ENCODE measurements at places on chromosomes 7 and 10.

GRCh38 chr10:75431180-75432111 is at the start of gene LRMDA:
Gene LRMDA (plus strand): TSS chr10:75431624.
- DNase-seq = peak; percentile 91

- DNase-seq = no peak
These were observed 15.5 kb downstream of the LZTS2 start for GRCh38 chr10:101014966-101015581.

- no peak for DNase-seq
These were observed 232.0 kb downstream of the SDK1 start for GRCh38 chr7:3533040-3533439.

DNA sequence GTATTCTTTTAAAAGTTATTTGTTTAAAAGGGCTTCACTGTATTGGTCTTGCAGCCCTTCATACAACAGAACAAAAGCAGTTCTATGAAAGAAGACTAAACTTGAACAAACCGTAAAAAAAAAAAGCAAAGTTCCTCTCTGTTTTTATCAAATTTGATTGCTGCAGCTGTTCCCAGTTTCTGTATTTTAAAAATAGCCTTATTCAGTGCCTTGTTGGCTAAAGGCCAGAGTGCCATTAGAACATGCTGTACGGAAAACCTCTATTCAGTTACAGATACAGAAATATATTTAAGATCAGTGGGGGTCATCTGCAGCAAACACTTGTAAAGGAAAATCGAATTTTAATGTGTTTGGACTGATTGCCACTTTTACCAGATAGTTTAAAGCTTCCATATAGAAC is 207.8 kb upstream of the ETV1 start:
- DNase-seq = no peak

DNA sequence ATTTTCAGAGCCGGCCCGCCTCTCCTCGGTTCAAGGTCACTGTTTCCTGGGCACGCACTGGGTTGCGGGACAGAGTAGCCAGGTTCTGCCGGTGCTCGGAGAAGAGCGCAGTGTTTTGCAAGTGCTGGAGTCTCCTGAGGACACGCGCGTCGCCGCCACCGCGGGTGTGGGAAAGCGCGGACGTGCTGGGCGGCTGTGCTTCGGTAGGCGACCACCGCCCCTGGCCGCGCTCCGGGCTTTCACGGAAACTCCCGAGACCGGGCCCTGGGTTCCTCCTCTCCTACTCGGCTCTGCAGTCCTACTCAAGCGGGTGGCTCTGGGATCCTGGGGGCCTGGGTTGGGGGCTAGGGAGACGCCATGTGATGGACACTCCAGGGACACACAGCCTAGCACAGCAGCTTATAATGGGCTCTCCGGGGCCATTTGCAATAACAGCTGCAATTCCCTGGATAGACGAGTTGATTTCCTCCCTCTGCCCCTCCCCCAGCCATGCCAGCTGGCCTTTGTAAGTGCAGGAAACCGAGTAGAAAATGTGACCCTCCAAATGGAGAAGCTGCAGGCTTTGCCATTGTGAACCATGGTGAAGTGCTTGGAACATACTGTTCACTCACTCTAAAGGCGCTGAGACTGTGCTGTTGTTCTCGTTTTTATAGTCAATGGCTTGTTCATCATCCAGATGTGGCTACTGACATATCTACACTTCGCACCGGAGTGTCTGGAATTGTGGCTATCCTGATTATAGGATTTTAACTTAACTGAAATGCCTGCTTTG is 2.1 kb downstream of the FRAT1 start:
- DNase-seq = peak; percentile 73

- DNase-seq = no peak
These were observed 101.9 kb downstream of the PODXL start for GRCh38 chr7:131454498-131454897.

- DNase-seq = peak; percentile 88
These were observed 34.1 kb upstream of the NOBOX start for GRCh38 chr7:144437370-144438191.

DNA sequence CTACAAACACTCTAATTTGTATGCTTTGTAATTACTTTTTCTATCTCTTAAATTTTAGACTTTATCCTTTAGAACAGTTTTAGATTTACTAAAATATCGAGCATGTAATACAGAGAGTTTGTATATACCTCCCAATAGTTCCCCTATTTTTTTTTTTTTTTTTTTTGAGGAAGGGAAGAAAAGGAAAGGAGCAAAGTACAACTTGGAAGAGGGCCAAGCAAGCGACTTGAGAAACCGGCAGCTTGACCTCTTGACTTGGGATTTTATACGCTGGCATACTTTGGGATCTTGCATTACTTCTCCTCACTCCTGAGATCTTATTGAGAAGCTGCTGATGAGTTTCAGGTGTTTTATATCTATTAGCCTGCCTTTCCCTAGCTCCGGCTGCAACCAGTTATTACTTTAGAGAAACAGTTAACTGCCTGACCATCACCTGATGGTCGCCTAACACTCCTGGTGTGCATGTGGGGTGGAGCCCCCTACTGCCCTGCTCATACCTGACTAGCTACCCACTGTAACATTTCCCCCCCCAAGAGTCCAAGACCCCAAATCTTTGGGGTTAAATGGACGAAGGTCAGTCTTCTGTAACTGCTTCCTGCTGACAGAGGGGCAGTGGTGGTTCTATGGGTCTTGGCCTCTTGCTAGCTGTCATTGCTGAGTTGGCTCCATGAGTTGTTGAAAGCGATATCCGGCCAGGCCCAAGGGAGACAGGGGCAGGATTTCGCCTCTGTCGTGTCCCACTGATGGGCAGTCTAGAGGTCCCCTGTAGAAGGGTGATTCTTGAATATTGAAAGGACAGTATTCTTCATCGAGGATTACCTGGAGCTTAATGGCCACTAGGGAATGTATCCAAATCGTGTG is 28.5 kb downstream of the MKLN1 start:
- DNase-seq = no peak

DNA sequence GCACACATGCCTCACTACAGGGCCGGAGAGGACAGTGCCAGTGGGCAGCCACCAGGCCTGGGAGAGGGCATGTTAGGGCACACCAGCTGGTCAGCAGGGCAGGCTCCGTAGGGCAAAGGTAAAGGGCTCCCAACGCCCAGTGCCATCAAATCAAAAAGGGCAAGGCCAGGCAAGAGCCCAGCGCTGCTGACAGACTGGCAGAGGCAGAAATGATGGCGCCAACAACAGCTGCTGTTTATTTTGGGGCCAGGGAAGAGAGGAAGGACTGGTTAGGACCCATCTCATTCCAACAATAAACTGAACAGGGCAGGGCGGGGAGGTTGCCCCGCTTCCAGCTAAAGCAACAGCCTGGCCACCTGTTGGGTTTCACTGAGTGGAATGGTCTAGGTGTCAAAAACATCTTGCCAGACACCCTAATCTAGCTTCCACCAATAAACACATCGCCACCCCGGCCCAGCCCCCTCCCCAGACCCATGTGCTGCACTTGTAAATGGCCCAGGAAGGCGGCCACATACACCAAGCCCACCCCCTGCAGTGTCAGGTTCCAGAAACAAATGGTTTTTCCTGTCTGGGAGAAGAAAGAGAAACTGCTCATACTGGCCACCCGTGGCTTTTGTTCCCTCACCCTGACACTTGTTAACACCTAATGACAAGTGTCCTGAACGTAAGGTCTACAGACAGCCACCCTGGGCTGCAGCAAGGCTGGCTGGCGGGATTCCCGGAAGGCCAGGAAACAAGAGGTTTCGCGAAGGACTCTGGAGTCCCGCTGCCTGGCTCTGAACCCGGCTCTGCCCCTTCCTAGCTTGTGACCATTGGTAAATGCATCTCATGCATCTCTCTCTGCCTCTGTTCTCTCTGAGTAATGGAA is 15.3 kb downstream of the SH3PXD2A start:
- DNase-seq = no peak

DNA sequence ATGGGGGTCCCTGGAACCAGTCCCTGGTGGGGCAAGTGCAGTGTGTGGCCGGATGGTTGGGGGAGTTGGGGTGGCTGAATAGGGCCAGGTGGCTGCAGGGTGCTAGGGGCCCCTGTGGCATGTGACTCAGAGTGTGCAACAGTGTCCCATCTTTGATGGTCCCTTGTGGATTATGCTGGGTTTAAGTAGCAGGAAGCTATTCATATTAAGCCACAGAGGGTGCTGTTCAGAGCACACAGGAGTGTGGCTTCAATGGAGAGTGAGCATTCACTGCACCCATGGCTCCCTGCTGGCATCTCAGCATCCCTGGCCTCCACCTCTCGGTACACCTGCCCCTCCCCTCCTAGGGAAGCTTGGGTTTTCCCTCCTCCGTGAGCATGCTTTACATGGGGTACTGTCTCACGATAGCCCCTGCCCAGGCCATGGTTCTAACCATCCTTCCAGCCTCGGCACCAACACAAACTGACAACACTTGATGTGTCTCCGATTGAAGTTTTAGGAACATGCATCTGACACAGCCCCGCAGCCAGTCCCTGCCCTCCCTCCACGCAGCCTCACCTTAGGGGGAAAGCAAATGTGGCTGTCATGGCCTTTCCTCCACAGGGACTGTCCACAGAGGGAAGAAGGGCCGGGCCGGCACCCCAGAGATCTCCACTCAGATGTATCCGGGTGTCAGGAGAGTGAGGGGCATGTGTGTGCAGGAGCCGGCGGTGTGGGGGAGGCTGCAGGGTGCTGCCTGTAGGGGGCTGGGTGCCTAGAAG is 30.4 kb upstream of the PPIF start:
- DNase-seq = peak; percentile 72

- no peak for DNase-seq
These were observed 5.6 kb upstream of the DLG5 start for GRCh38 chr10:77932016-77932715.

DNA sequence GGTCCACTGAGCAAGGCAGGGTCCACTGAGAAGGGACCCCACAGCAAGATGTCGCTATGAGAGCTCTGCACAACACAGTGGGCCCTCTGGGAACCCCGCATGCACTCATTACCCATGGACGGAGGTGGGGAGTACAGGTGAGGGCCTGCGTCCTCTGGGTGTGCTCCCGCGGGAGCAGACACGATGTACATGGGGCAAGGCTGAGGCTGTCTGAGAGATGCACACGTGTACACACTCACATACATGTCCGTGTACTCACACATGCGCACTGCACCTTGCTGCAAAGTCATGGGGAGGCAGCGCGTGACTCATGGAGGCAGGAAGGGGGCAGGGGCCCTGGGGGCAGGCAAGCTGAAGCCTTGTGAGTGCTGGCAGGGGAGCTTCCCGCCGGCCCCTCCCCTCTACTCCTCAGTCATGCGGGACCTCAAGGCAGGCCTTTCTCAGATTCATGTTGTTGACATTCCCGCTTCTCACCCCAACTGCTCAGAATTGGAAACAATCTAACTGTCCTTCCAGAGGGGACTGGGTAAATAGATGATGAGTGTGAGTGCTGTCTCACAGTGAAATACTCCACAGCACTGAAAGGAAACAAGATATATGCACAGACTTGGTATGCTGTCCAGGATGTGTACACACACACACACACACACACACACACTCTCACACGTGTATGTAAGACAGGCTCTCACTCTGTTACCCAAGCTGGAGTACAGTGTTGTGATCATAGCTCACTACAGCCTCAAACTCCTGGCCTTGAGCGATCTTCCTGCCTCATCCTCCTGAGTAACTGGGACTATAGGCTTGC is 40.0 kb downstream of the GOLGA7B start:
- peak; percentile 25 for DNase-seq

- no peak for DNase-seq
These were observed 77.2 kb downstream of the CDCA7L start for GRCh38 chr7:21868576-21868850.

- DNase-seq = no peak
These were observed 6.1 kb downstream of the KCTD7 start for GRCh38 chr7:66634816-66635215.

GRCh38 chr10:3972460-3973301 is 187.7 kb upstream of the KLF6 start:
- no peak for DNase-seq

DNA sequence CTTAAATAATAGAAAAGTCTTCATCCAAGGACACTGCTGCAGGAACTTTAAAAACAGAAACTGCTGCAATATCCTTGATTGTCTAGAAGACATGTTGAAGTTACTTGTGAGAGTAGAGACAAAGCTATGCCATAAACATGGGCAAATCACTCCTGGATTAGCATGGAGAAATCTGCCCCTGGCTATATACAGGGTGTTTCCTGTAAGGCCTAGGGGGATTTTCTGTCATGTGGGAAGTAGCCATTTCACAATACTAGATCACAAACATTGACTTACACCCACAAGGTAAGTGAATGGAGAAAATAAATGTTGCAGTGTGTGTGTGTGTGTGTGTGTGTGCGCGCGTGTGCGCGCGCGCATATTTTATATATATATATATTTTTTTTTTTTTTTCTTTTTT is 35.2 kb upstream of the PDK4 start:
- no peak for DNase-seq

- DNase-seq = no peak
These were observed 63.9 kb downstream of the BTAF1 start for GRCh38 chr10:91987397-91988037.

DNA sequence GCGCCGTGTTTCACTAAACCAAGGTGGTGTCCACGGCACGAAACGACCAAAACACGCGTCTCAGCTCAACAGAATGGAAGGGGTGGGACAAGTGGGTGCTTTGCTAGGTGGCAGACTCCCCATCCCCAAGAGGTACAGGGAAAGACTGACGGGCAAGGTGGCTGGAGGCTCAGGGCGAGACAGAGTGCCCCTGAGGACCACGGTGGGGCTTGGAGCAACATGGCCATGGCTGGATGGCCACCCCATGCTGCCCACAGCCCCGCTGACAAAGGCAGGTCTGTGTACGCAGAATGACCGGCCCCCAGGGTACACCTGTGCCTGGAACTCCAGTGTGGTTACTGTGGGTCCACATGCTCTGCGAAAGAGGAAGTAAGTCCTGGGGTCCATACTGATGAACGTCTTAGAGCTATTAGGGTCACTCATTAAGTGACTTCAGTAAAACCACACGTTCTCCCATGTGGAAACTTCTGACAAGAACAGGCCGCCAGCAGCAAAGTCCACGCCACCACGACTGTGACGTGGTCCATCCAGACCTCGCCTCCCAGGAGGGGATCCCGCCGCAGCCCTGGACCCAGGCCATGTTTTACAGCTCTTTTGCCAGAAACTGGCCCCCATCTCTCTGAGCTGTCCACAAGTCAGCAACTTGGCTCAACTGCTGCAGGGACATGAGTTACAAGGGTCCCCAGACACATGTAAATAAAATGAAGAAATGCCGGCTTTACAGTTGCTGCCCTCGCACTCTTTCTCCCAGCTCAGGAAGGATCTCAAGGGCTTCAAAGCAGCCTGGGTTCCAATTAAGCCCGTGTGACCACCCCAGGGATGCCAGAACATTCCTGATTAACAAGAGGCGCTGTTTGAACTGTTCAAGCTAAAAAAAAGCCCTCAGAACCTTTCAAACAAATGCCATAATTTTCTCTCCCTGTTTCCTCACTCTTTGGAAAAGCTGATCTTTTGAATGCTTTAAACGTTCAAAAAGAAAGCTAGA is 66.8 kb downstream of the MAD1L1 start:
- DNase-seq = no peak

GRCh38 chr10:72509941-72510340 is 115.9 kb downstream of the MICU1 start:
- DNase-seq = peak; percentile 41

DNA sequence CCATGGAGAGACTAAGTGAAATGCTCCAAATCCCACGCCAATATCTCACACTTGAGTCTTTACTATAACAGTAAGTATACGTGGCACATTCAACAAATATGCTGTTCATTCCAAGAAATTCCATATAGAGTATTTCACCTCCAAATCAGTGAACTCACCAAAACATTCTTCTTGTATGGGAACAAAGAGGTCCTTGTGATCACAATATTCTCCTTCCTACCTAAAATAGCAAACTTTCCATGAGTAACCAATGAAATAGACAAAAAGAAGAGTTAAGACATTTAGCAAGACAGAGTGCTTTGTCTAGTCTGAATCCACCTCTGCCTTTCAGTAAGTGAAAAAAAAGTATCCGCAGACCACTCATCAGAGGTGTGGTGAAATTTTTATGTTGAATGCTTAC is 77.3 kb upstream of the NXPH1 start:
- DNase-seq = no peak

All from common myeloid progenitor, CD34-positive (primary cell).